Amniotic epithelial cell (primary cell): ENCODE measurements at places on chromosomes 4 and X.

GRCh38 chr4:8910822-8911315, 39.2 kb upstream of the HMX1 start:
- no peak for DNase-seq

DNA sequence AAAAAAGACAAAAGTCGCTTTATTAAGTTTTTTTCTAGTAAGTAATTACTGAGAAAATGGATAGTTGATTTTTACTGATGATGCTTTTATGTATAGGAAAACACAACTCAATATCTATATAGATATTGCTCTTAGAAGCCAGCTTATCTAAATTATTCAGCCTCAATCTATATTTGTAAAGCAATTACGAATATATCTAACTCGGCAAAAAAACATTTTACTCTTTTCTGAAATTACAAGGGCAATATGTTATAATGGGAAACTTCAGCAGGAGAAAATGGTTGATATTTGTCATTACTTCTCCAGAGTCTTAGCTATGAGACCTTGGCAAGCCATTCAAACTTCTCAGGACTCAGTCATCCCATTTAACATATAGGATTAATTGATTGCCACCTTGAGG, 228.5 kb downstream of the SLC7A11 start:
- no peak for DNase-seq

GRCh38 chr4:185201977-185202962, 1.5 kb downstream of the CFAP97 start:
- DNase-seq = peak; percentile 64

DNA sequence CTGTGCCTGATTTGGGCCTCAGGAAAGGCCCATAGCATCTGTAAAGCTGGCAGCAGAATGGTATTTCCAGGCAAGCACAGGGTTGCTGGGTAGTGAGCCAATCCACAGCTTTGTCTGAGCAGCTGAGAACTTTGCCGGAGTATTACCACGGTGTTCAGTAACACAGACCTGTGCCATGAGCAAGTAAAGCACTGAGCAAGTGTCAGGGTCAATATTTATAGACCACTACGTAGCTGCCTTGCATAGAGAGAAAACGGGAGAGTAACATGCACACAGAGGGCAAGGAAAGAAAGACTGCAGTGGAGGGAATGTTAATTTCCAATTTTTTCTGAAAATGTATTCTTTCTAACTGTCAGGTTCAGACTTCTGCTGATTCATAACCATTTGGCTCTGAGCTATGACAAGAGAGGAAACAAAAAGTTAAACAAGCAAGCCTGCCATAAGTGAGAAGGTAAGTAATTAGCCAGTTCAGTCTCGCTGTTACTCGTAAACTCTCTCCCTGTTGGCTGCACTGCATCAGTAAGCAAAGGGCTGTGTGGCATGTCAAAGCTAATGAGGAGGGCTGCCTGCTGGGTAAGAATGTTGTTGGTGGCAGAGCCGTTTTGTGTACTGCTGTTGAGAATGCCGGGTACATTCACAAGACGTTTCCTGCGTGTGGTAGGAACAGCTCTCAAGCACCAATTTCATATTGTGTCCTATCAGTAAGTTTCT, 238.1 kb downstream of the BMPR1B start:
- DNase-seq = no peak

GRCh38 chr4:84070289-84070688, 428.8 kb downstream of the NKX6-1 start:
- no peak for DNase-seq

DNA sequence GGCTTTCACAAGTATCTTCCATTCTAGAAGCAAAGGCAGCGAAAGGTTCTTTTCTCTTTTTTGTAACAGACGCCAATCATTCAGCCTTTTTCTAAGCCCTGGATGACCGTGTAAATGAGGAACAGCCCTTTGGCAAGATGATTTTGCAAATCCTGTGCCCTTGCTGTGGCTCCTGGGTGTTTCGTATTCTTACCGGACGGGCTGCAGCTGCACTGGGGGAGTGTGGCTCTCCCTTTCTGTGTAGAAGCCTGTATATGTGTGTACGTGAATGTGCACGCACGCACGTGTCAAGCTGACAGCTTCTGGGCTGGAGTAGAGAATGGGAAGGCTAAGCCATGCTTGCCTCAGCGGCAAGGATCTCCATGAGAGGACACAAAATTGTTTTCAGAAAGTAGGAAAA, 8.2 kb downstream of the GRPEL1 start:
- DNase-seq = no peak

DNA sequence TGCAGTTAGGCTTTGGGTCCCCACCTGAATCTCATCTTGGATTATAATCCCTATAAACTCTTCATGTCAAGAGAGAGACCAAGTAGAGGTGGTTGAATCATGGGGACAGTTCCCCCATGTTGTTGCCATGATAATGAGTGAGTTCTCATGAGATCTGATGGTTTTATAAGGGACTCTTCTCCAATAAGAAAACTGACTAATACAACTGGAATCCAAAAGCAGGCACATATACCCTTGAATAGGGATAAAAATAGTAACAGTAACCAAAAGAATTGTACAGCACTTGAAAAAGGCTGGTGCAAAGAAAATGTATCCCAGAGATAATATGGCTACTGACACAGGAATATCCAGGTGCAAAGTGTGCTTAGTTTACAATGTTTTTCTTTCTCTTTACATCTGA, 351.5 kb upstream of the MAD2L1 start:
- no peak for DNase-seq

- peak; percentile 74 for DNase-seq
These were observed 29.9 kb downstream of the PNMA6E start for GRCh38 chrX:153371256-153371655.

DNA sequence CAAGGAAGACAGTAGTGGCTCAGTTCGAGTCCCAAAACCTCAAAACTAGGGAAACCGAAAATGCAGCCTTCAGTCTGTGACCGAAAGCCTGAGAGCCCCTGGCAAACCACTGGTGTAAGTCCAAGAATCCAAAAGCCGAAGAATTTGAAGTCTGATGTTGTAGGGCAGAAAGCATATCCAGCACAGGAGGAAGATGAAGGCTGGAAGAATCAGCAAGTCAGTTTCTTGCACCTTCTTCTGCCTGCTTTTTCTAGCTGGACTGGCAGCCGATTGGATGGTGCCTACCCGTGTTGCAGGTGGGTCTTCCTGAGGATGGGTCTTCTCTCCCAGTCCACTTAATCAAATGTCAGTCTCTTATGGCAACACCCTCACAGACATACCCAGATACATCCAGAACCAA, 95.0 kb downstream of the STK32B start:
- DNase-seq = no peak
